ENCODE measurements at places on chromosomes 11 and 22. TPM values are rescaled to one million over a fixed set of nuclear protein-coding genes. Genes with fewer than 3 reads are reported as not detected.

DNA sequence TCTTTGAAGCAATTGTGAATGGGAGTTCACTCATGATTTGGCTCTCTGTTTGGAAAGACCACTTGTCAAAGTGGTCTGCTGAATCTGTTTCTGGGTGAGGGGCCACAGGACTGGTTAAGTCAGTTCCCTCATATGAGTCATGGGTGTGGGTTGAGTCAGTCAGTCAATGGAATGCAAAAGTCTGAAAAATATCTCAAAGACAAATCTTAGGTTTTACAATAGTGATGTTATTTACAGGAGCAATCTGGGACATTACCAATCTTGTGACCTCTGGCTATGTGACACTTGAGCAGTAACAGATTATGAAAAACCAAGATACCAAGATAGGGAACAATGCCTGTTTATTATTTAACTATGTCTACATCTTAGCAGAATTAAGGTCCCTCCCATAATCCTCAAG, 311.6 kb downstream of the AASDHPPT start:
- no peaks in the 10 kb centered on the region for H3K27me3 ChIP-seq
- no peak overlapping the region for H3K27ac ChIP-seq

GRCh38 chr11:122871302-122871701, 11.3 kb upstream of the JHY start:
- peaks cover 19% of the 10 kb centered on the region for H3K27me3 ChIP-seq
- H3K27ac ChIP-seq: no peak overlapping the region
- no peak for DNase-seq

- H3K36me3 ChIP-seq: no peaks in the 10 kb centered on the region
- no peak for DNase-seq
- no peak overlapping the region for H3K27ac ChIP-seq
- no peaks in the 10 kb centered on the region for H3K4me1 ChIP-seq
- peaks cover 51% of the 10 kb centered on the region for H3K27me3 ChIP-seq
Observed at GRCh38 chr22:28978158-28978557, 83.5 kb downstream of the C22orf31 start.

GRCh38 chr11:92696076-92696475, 273.4 kb upstream of the MTNR1B start:
- H3K4me1 ChIP-seq: no peaks in the 10 kb centered on the region
- no peak overlapping the region for H3K4me3 ChIP-seq
- no peaks in the 10 kb centered on the region for H3K27me3 ChIP-seq
- DNase-seq: no peak
- H3K36me3 ChIP-seq: no peaks in the 10 kb centered on the region

DNA sequence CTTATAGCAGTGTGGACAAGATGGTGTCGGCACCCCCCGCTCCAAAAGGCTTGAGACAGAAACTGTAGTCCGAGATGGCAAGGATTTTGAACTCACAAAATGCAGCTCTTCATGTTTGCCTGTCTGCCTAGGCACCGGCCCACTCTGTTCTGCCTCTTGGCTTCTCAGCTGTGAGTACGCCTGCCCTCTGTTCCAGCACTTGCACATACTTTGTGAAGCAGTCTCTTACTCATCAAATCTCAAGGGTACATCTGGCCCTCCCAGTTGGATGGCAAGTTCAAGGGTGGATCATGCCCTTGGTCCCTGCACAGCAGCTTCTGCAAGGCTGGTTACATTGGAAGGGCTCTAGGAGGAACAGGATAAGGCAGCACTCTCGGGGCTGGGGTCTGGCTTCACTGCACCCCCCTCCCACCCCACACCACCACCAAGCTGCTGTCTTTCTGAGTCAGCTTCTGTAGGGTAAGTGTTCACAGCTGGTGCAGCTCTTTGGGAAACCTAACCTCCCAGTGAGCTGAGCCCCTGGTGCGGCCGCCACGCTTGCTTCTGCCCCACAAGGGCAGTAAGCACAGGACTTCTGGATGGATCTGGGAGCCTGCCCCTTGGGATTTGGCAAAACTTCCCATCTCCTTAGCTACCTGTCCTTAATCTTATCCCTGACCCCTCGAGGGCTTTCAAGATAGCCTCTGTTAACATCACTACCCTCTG, 37.2 kb downstream of the FAM83F start:
- no peak overlapping the region for H3K27ac ChIP-seq
- H3K4me1 ChIP-seq: no peaks in the 10 kb centered on the region
- H3K4me3 ChIP-seq: no peak overlapping the region
- H3K27me3 ChIP-seq: no peaks in the 10 kb centered on the region
- DNase-seq: no peak

DNA sequence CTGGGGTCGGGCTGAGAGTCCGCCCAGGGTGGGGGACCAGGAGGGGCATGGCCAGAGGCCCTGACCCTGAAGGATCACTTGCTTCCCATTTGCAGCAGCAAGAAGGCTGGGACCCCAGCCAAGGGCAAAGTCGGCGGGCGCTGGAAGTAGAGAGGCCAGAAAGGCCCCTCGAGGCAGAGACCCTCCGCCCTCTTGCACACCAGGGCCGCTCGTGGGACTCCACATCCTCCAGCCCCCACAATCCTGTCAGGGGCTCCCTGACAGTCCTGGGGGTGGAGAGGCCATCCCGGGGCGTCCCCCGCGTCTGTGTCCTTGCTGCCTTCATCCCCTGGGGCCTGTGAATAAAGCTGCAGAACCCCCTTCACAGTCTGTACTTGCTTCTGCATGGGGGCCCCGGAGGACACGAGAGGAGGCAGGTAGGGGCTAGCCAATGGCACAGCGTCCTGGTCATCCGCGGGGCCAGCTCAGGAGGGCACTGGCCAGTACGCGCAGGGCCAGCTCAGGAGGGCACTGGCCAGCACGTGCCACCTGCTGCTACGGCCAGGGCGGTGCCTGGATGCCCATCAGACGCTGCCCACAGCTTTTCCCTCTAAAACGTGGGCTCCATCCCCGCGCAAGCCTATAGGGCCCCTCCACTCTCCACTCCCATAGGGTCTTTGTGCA, 8.7 kb upstream of the MRPL23 start:
- no peak for DNase-seq
- H3K4me1 ChIP-seq: peaks cover 10% of the 10 kb centered on the region
- H3K36me3 ChIP-seq: no peaks in the 10 kb centered on the region
- no peaks in the 10 kb centered on the region for H3K27me3 ChIP-seq
- H3K27ac ChIP-seq: no peak overlapping the region
- no peak overlapping the region for H3K4me3 ChIP-seq

DNA sequence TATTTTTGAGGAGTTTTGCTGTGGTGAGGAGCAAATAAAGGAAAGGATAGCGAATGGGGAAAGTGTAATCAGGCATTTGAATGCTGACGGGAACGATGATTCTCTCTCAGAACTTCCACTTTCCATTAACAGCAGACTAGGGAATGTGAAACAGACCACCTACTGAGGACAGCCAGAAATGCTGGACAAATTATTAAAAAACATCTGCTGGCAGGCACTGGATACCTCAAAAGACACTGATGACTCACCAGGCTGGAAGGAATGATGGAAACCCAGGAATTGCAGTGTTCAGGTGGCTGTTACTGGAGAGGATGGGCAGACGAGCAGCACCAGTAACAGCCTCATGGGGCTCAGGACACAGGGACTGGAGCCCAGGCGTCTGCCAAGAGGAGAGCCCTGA, 33.4 kb downstream of the PLA2G6 start:
- peaks cover 1% of the 10 kb centered on the region for H3K27me3 ChIP-seq
- peaks cover 9% of the 10 kb centered on the region for H3K36me3 ChIP-seq
- H3K27ac ChIP-seq: no peak overlapping the region
- peaks cover 14% of the 10 kb centered on the region for H3K4me1 ChIP-seq
- no peak overlapping the region for H3K4me3 ChIP-seq

GRCh38 chr22:29695129-29695926, 24.5 kb upstream of the CABP7 start:
- H3K4me1 ChIP-seq: no peaks in the 10 kb centered on the region
- H3K27me3 ChIP-seq: no peaks in the 10 kb centered on the region
- peaks cover 1% of the 10 kb centered on the region for H3K36me3 ChIP-seq
- no peak for DNase-seq
- no peak overlapping the region for H3K4me3 ChIP-seq
- H3K27ac ChIP-seq: no peak overlapping the region

- H3K27me3 ChIP-seq: no peaks in the 10 kb centered on the region
- no peaks in the 10 kb centered on the region for H3K4me1 ChIP-seq
Observed at GRCh38 chr22:45226503-45227186, 14.0 kb downstream of the KIAA0930 start.

DNA sequence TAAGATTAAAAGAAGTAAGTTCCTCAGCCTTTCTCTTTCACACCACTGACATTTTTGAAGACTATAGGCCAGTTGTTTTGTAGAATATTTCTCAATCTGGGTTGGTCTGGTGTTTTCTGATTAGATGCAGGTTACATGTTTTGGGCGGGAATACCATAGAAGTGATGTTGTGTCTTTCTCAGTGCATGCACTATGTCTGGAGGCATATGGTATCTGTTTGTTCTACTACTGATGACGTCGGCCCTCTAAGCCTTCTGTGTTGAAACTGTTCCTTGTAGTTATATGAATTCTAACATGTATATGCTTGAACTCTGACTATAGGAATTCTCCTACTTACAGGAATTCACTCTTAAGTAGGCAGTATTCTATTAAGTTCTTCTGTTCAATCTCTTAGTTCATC, 21.6 kb downstream of the ZFTA start:
- no peaks in the 10 kb centered on the region for H3K27me3 ChIP-seq
- no peak overlapping the region for H3K27ac ChIP-seq
- DNase-seq: no peak
- H3K4me3 ChIP-seq: no peak overlapping the region
- H3K4me1 ChIP-seq: no peaks in the 10 kb centered on the region
- H3K36me3 ChIP-seq: peaks cover 6% of the 10 kb centered on the region

- H3K36me3 ChIP-seq: peaks cover 24% of the 10 kb centered on the region
- peaks cover 36% of the 10 kb centered on the region for H3K4me1 ChIP-seq
- H3K4me3 ChIP-seq: peak overlapping the region; percentile 63
- H3K27ac ChIP-seq: peak overlapping the region; percentile 68
- H3K27me3 ChIP-seq: peaks cover 8% of the 10 kb centered on the region
- peak; percentile 10 for DNase-seq
Observed at GRCh38 chr11:8913961-8914660, 3.1 kb downstream of the AKIP1 start.

DNA sequence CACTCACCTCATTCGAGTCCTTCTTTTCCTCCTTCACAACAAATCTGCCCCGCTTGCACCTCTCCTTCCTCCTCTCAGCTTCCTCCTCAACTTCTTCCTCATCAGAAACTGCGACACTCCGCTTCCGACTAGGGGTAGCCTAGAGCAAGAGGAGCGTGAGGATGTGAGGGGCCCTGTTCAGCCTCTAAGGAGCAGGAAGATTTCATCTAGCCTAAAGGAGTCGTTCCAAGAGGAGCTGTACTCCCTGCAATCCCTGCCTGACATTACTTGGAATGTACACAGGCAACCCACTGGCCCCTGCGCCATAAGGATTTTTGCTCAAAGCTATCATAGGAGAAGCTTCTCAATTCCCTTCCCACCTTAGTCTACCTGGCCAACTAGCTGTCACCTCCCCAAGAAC, 34.5 kb downstream of the MORC2 start:
- H3K36me3 ChIP-seq: peaks cover 59% of the 10 kb centered on the region
- H3K4me1 ChIP-seq: no peaks in the 10 kb centered on the region
- no peak overlapping the region for H3K4me3 ChIP-seq
- H3K27me3 ChIP-seq: no peaks in the 10 kb centered on the region
- no peak overlapping the region for H3K27ac ChIP-seq

DNA sequence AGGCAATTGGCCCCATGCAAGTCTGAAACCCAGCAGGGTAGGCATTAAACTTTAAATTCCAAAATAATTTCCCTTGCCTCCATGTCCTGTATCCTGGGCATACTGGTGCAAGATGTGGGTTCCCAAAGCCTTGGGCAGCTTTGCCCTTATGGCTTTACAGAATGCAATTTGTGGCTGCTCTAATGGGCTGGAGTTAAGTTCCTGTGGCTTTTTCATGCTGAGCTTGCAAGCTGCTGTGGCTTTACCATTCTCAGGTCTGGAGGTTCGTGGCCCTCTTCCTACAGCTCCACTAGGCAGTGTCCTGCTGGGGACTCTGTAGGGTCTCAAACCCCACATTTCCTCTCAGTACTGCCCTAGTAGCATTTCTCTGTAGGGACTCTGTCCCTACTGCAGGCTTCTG, 15.0 kb upstream of the BIRC3 start:
- no peak overlapping the region for H3K4me3 ChIP-seq
- H3K27ac ChIP-seq: no peak overlapping the region
- peaks cover 64% of the 10 kb centered on the region for H3K4me1 ChIP-seq
- no peaks in the 10 kb centered on the region for H3K27me3 ChIP-seq
- DNase-seq: no peak

DNA sequence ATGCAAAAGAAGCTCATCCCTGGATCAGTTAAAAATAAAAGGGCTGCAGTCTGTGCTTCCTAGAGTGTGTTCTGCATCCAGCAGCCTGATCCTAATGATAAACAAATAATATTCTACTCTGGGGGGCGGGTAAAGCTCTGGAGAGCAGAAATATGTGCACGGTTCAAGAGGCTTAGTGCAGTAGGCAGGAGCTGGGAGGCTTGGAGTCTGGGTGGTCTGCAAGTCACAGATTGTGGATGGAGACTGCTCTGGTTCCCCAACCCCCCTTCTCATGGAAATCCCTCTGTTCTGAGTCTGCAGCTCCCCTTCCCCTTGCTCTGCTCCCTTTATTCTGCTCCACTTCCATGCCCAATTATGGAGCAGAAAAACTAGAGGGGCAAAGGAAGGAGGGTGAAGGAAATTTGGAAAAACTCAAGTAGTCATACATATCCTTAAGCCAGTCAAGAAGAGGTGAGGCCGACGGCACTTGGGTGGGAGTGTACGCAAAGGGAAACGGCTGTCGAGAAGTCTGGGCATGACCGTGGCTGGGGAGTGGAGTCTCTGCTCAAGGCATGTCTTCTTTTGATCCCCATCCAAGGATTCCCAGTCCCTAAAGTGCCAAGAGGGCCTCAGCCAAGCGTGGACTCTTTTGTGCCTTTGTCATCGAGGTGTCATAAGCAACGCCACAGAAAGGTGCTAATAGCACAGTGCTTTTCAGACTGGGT, 16.3 kb upstream of the CLMP start:
- no peaks in the 10 kb centered on the region for H3K4me1 ChIP-seq
- peaks cover 62% of the 10 kb centered on the region for H3K27me3 ChIP-seq
- DNase-seq: no peak
- no peaks in the 10 kb centered on the region for H3K36me3 ChIP-seq

- no peak overlapping the region for H3K27ac ChIP-seq
- H3K36me3 ChIP-seq: no peaks in the 10 kb centered on the region
- no peak for DNase-seq
- H3K4me1 ChIP-seq: no peaks in the 10 kb centered on the region
- H3K4me3 ChIP-seq: no peak overlapping the region
Observed at GRCh38 chr11:90310210-90310609, 87.4 kb upstream of the CHORDC1 start.

- DNase-seq: no peak
- H3K4me3 ChIP-seq: no peak overlapping the region
- H3K27ac ChIP-seq: no peak overlapping the region
- H3K27me3 ChIP-seq: no peaks in the 10 kb centered on the region
- H3K4me1 ChIP-seq: no peaks in the 10 kb centered on the region
- no peaks in the 10 kb centered on the region for H3K36me3 ChIP-seq
Observed at GRCh38 chr22:33271390-33272161, 213.4 kb upstream of the SYN3 start.

- no peaks in the 10 kb centered on the region for H3K4me1 ChIP-seq
- H3K36me3 ChIP-seq: no peaks in the 10 kb centered on the region
- peaks cover 13% of the 10 kb centered on the region for H3K27me3 ChIP-seq
- no peak for DNase-seq
- H3K27ac ChIP-seq: no peak overlapping the region
- no peak overlapping the region for H3K4me3 ChIP-seq
Observed at GRCh38 chr11:134478611-134479010, 66.6 kb upstream of the B3GAT1 start.

Gene OR5P2
- total RNA-seq: not detected

Gene HBE1
- not detected for total RNA-seq

Gene INSC
- total RNA-seq: not detected

Gene SCUBE2
- total RNA-seq: not detected

Gene P2RY6
- total RNA-seq: not detected

Gene RASD2
- not detected for total RNA-seq

Gene IGF2
- 1.5 TPM for total RNA-seq

Gene BAIAP2L2
- total RNA-seq: 0.32 TPM

Gene OR4D5
- total RNA-seq: not detected

Gene MOGAT2
- total RNA-seq: not detected

Measured in activated T-helper 1 cell treated with anti-CD3 and anti-CD28 coated beads, Interleukin-12 subunit alpha, Interleukin-12 subunit beta, Interleukin-2, Interleukin-4 antibody, amounts not matched to agents 30 ng/mL and 10 ng/mL and 1 ng/mL, durations not matched to agents 14 hours and 24 hours and 36 hours (primary cell).